ENCODE measurements at places on chromosomes 11 and 22. TPM values are rescaled to one million over a fixed set of nuclear protein-coding genes. Genes with fewer than 3 reads are reported as not detected.

GRCh38 chr11:47775240-47775869 lies 8.2 kb upstream of the FNBP4 start:
- no peak overlapping the region for H3K4me3 ChIP-seq
- H3K27me3 ChIP-seq: no peaks in the 10 kb centered on the region
- DNase-seq: no peak

GRCh38 chr11:45430361-45430760 lies 144.2 kb upstream of the SYT13 start:
- H3K4me1 ChIP-seq: no peaks in the 10 kb centered on the region
- H3K36me3 ChIP-seq: no peaks in the 10 kb centered on the region
- no peak overlapping the region for H3K4me3 ChIP-seq
- H3K27me3 ChIP-seq: peaks cover 18% of the 10 kb centered on the region

- no peaks in the 10 kb centered on the region for H3K4me1 ChIP-seq
- H3K27me3 ChIP-seq: no peaks in the 10 kb centered on the region
- DNase-seq: no peak
- peaks cover 69% of the 10 kb centered on the region for H3K36me3 ChIP-seq
- no peak overlapping the region for H3K27ac ChIP-seq
- H3K4me3 ChIP-seq: no peak overlapping the region
Observed at GRCh38 chr11:61372659-61373420, 10.7 kb downstream of the TMEM138 start.

DNA sequence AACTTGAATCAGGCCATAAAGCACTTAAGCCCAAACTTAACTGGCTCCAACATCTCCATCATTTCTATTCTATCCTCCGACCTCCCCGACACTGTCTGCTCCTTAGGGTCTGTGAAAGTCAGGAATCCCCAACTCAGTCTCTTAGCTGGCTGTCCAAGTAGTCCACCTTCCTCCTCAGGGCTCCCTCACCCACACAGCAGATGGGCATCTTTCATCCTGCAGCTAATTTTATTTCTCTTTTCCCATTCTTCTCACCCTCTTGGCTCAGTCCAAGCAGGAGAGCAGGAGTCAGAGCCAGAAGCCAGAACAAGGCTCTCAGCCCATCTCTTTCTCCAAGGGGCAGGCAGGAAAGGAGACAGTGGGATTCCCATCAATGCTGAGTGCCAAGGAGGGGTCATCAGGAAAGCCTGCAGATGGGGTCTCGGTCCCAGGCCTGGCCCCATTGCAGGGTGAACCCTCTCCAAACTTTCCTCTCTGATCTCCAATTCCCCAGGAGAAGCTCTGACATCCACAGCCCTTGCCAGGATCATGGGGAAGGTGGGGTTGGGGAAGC lies 40.4 kb upstream of the JAM3 start:
- DNase-seq: no peak
- H3K27ac ChIP-seq: no peak overlapping the region

DNA sequence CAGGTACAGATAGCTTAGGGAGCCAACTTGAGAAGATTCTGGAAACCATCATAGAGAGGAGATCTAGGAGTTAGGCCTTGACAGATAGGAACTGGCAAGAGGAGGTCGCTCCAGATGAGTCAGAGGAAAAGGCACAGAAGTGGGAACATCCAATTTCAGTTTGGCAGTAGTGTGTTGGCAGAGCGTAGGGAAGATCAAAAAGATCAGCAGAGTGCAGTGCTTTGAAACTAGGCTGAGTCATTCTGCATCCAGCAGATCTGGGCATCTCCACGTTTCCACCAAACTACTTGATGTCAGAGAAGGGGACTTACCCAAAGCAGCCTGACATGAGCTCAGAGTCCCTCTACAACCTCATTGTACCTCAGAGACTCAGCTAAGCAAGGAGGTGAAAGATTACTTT lies 58.5 kb downstream of the GAB4 start:
- no peak overlapping the region for H3K27ac ChIP-seq
- H3K4me1 ChIP-seq: no peaks in the 10 kb centered on the region
- H3K36me3 ChIP-seq: no peaks in the 10 kb centered on the region
- H3K27me3 ChIP-seq: no peaks in the 10 kb centered on the region
- DNase-seq: no peak

- DNase-seq: no peak
- no peak overlapping the region for H3K27ac ChIP-seq
- H3K4me1 ChIP-seq: peaks cover 42% of the 10 kb centered on the region
Observed at GRCh38 chr11:126352934-126353801, 2.3 kb upstream of the ST3GAL4 start.

DNA sequence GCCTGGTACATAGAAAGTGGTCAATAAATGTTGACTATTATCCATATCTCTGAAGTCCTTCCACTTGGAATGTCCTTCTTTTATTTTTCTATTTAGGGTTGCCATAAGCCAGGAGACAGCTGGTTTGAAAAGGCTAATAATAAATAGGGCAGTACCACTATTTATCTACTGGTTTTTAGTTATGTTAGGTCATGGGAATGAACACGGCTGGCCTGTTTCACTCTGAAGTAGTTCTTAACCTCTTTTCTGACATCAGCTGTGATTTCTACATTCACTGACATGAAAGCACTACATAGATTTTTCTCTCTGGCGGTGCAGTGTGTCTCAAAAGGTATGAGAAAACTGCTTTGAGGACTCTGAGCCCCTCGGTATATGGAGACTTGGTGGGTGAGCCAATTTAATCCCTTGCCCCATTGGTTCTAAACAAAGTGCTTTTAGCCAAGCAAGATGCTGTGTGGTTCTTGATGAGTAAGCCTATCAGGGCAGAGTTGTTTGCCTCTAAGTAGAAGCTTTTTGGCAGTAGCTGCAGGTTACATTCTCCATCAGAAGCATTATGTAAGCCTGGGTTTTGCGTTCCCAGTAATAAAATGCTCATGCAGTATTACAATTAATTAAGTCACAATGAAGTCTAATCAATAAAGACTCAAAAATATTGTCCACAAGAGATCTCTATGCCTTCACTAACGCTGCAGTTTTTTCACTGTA lies 48.7 kb upstream of the APOA1 start:
- H3K27me3 ChIP-seq: no peaks in the 10 kb centered on the region

GRCh38 chr22:49333206-49333605 lies 494.5 kb downstream of the BRD1 start:
- no peak overlapping the region for H3K27ac ChIP-seq
- no peaks in the 10 kb centered on the region for H3K27me3 ChIP-seq
- H3K36me3 ChIP-seq: no peaks in the 10 kb centered on the region
- no peak overlapping the region for H3K4me3 ChIP-seq

GRCh38 chr11:126328938-126329643 lies 25.2 kb downstream of the DCPS start:
- peaks cover 19% of the 10 kb centered on the region for H3K4me1 ChIP-seq
- DNase-seq: no peak
- H3K27ac ChIP-seq: no peak overlapping the region
- H3K4me3 ChIP-seq: no peak overlapping the region
- no peaks in the 10 kb centered on the region for H3K36me3 ChIP-seq
- H3K27me3 ChIP-seq: no peaks in the 10 kb centered on the region

DNA sequence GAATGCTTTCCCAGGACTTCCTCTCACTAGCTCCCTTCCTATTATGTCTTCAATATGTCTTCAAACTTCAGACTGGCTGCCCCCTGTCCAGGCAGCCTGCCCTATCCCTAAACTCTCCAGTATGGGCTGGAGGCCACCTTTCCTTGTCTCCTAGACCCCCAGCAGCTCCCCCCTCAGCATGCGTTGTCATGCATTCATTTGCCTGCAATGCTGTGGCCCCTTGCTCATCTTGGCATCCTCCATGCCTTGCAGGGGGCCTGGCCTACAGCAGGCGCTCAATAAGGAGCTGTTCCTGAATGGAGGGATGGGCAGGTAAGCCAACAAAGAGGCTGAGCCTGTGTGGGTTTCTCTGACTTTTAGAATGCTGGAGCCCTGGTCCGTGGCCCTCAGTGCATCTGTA lies 16.4 kb upstream of the ARAP1 start:
- no peak overlapping the region for H3K27ac ChIP-seq
- peaks cover 29% of the 10 kb centered on the region for H3K4me1 ChIP-seq
- H3K36me3 ChIP-seq: no peaks in the 10 kb centered on the region
- no peak for DNase-seq

DNA sequence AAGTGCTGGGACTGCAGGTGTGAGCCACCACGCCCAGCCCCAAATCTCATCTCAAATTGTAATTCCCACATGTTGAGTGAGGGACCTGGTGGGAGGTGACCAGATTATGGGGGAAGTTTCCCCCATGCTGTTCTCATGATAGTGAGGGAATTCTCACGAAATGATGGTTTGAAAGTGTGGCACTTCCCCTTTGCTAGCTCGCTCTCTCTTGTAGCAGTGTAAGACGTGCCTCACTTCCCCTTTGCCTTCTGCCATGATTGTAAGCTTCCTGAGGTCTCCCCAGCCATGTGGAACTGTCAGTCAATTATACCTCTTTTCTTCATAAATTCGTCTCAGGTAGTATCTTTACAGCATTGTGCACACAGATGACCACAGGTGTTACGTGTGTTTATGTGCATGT lies 357.8 kb downstream of the CADM1 start:
- no peaks in the 10 kb centered on the region for H3K27me3 ChIP-seq
- H3K36me3 ChIP-seq: no peaks in the 10 kb centered on the region
- no peak overlapping the region for H3K4me3 ChIP-seq
- no peak for DNase-seq
- H3K27ac ChIP-seq: no peak overlapping the region
- H3K4me1 ChIP-seq: no peaks in the 10 kb centered on the region

- no peaks in the 10 kb centered on the region for H3K4me1 ChIP-seq
- no peak overlapping the region for H3K4me3 ChIP-seq
- peak; percentile 26 for DNase-seq
- H3K36me3 ChIP-seq: no peaks in the 10 kb centered on the region
- no peak overlapping the region for H3K27ac ChIP-seq
Observed at GRCh38 chr11:1218788-1219445, 3.9 kb upstream of the MUC5B start.

- no peaks in the 10 kb centered on the region for H3K27me3 ChIP-seq
- H3K36me3 ChIP-seq: no peaks in the 10 kb centered on the region
- DNase-seq: no peak
Observed at GRCh38 chr11:115958089-115959000, 454.1 kb upstream of the CADM1 start.

DNA sequence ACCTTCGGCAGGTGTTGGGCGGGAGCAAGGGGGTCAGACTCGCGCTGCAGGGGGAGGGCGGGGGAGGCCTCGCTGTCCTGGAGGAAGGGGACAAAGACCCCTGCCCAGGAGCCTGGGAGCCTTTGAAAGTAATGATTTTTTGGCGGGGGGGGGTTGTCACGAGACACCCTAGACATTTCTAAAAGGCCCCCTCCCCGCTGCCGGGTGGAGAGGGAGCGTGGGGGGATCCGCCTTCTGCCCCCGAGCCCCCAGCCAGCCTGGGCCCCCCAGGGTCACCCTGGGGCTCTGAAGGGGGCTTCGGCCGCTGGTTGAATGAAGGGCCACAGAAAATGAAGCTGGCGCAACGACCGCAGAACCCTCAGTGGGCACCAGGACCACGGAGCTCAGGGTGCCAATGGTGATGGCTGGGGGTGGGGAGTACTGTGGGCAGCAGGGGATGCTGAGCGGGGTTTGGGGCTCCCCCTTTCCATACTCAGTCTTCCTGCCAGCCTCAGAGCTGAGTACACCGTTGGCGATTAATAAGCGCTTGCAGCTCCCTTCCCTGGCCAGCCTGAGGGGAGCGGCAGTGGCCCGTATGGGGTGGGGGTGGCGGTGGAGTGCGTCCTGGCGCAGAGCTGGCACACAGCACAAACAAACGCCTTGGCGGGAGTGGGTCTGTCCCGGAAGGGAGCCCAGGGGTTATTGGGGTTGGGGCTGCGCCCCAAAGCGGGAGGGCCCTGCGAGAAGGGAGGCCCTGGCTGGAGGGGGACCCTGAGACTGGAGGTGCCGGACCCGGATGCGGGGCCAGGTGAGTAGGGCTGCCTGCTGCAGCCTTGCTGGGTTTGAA lies 1.2 kb upstream of the DUSP8 start:
- DNase-seq: peak; percentile 58
- H3K27ac ChIP-seq: no peak overlapping the region
- peak overlapping the region; percentile 57 for H3K4me3 ChIP-seq
- H3K27me3 ChIP-seq: peaks cover 4% of the 10 kb centered on the region

- H3K4me1 ChIP-seq: peaks cover 66% of the 10 kb centered on the region
- no peaks in the 10 kb centered on the region for H3K36me3 ChIP-seq
- peak; percentile 87 for DNase-seq
- no peak overlapping the region for H3K4me3 ChIP-seq
- H3K27me3 ChIP-seq: no peaks in the 10 kb centered on the region
Observed at GRCh38 chr11:72773291-72773690, 20.6 kb downstream of the STARD10 start.

DNA sequence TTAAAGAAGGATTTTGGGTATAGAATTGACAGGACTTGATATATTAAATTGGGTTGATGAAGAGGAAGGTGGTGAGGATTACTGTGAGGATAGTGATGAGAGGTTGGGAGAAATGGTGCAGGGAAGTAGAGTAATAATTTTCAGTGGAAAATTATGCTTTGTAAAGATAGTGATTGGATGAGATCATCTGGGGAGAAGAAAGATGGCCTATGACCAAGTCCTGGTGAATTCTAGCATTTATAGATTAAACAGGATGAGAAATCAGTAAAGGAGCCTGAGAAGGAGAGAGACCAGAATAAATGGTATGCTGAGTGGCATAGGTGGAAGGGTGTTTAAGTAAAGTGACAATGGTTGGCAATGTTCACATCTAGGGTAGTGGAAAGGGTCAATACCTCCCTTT lies 15.0 kb downstream of the IPO7 start:
- no peak overlapping the region for H3K4me3 ChIP-seq
- H3K4me1 ChIP-seq: no peaks in the 10 kb centered on the region
- no peak for DNase-seq
- no peaks in the 10 kb centered on the region for H3K27me3 ChIP-seq
- no peak overlapping the region for H3K27ac ChIP-seq

DNA sequence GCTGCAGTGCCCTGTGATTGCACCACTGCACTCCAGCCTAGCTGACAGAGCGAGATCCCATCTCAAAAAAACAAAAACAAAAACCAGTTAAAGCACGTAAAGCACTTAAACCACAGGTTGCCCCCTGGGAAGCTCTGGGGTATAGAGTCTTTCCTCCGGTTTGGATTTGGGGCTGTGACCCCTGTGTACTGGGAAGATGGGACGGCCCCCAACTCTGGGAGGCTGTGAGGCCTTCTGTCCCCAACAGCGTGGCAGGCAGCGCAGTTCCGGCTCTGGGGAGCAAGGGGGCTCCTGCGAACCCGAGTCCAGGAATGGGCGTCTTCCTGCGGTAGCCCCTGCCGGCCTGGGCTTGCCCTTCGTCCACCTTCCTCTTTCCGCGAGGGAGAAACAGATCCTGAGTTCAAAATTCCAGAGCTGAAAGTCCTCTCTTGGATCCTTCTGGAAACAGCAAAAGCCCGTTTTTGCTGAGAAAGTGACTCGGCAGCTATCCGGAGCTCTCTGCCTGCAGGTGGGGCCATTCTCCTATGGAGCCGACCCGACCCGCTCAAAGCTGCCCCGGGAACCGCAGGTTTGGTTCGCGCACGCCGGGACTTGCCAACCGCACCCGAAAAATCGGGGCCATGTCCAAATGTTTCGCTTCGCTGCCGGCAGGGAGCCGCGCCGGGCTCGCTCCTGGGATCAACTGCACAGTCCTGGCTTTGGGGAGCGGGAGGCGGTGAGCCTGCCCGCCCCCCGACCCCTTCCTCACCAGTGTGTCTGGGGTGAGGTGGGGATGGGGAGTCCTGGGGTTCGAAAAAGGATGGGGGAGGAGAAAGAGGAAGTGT lies 36.3 kb upstream of the POLA2 start:
- H3K4me1 ChIP-seq: peaks cover 2% of the 10 kb centered on the region
- peak; percentile 87 for DNase-seq
- H3K4me3 ChIP-seq: peak overlapping the region; percentile 40
- no peaks in the 10 kb centered on the region for H3K27me3 ChIP-seq
- no peak overlapping the region for H3K27ac ChIP-seq
- no peaks in the 10 kb centered on the region for H3K36me3 ChIP-seq

Gene SPON1
- not detected for polyA plus RNA-seq

Gene CRYBB2
- 0.69 TPM for polyA plus RNA-seq

Gene ISX
- polyA plus RNA-seq: not detected

Gene FGF4
- polyA plus RNA-seq: not detected

Gene PSMC3
- 184 TPM for polyA plus RNA-seq

Gene SUN2
- 10.2 TPM for polyA plus RNA-seq

Gene CRYAB
- polyA plus RNA-seq: 1.5 TPM

Gene MB
- 0.86 TPM for polyA plus RNA-seq

Gene RPS3
- 4,540 TPM for polyA plus RNA-seq
